ENCODE measurements at places on chromosomes 3 and 15.

- DNase-seq, result no peak
These were observed 172.7 kb upstream of the LMCD1 start for GRCh38 chr3:8328967-8329366.

DNA sequence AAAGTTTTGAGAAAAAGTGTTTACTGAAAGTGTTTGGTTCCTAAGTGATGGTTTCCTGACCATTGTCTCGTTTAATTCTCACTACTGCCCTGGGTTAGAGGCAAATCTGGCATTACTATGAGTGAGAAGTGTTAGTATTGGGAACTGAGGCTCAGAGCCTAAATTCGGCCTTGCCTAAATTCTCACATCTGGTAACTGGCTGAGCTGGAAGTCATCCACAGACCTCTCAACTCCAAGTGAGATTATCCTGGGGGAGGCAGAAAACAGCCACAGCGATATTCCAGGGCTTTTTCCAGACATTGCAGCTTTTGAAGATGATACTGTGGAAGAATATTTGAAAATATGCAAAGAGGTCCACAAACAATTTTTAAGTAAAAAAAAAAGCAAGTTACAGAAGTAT lies 85.1 kb upstream of the TRA2B start:
- no peak for DNase-seq

- no peak for DNase-seq
These were observed 32.2 kb upstream of the TAMM41 start for GRCh38 chr3:11878837-11879236.

GRCh38 chr3:94226078-94226477 lies 163.2 kb downstream of the NSUN3 start:
- no peak for DNase-seq

DNA sequence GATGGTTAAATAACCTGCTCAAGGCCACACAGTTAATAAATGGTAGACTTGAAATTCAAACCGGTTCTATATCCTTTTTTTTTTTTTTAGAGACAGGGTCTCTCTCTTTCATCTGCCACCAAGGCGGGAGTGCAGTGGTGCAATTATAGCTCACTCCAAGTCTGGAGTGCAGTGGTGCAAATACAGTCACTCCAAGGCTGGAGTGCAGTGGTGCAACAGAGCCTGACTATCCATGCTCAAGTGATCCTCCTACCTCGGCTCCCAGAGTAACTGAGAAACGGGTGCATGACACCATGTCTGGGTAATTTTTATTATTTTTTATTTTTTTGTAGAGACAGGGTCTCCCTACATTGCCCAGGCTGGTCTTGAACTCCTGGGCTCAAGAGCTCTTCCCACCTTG lies 23.4 kb downstream of the DPP8 start:
- no peak for DNase-seq

All from stimulated activated CD8-positive, alpha-beta memory T cell treated with anti-CD3 and anti-CD28 coated beads, Interleukin-4, amount 100 ng/mL, for 1 hour (primary cell).